Stimulated activated CD8-positive, alpha-beta memory T cell treated with anti-CD3 and anti-CD28 coated beads, Interleukin-4, amount 100 ng/mL, for 24 hours (primary cell): ENCODE measurements at places on chromosomes 2 and 18.

DNA sequence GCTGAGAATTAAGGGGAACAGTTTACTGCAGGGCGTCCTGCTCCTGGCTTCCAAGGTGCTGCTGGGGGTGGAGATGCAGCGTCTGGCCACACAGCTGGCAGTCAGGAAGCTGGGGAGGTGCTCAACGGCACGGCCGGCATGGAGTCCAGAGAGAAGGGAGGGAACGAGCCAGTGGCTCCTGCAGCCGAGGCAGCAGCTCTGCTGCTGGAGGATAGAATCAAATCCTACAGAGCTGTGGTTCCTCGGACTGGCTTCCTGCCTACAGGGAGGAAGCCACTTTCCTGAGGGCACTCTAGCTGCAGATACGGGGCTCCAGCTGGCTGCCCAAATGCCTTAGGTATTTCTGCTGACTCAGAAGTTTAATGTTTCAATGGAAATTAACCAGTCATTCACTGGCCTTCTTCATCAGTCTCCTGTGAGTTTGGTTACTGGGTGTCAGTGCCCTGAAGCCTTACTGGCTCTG lies 266.3 kb downstream of the TWIST2 start:
- no peak for DNase-seq

GRCh38 chr2:136495636-136496035 lies 269.7 kb upstream of the THSD7B start:
- DNase-seq, result no peak

DNA sequence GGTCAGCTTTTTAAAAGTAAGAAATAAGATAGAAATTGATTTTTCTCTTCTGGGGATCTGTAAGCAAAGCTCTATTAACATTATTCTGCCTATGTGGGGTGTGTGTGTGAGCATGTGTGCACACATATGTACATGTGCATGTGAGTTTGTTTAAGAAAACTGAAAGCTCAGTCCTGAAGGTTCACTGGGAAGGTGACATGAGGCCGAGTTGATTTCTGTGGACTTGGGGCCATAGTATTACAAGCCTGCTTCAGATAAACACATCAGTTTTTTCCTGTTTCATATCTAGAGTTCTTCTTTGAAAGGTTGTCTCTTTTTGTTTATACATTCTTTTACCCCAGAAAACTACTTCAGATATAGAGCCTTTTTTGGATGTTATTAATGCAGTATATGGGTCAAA lies 83.4 kb downstream of the SERPINB8 start:
- DNase-seq, result no peak

- DNase-seq, result no peak
Observed at GRCh38 chr18:24585996-24586566, 125.6 kb downstream of the HRH4 start.

- no peak for DNase-seq
Observed at GRCh38 chr2:119455066-119455718, 23.5 kb downstream of the TMEM37 start.

GRCh38 chr18:61608316-61608715 lies 275.1 kb downstream of the CDH20 start:
- no peak for DNase-seq

DNA sequence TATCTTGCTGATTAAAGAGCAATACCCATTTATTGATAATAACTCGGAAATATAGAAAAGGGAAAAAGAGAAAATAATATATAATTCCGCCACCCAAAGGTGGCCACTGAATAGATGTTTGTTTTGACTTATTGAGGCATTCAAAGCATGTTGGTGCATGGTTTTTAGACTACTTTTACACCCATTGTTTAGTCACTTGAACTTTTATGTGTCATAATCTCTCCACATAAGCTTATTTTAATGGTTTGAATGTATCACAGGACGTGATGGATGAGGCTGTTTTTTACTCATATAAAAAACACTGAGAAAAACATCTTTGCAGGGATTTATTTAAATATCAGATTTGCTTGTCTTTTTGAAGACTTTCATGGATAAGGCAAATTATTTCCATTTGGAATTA lies 120.4 kb downstream of the ACKR3 start:
- no peak for DNase-seq

DNA sequence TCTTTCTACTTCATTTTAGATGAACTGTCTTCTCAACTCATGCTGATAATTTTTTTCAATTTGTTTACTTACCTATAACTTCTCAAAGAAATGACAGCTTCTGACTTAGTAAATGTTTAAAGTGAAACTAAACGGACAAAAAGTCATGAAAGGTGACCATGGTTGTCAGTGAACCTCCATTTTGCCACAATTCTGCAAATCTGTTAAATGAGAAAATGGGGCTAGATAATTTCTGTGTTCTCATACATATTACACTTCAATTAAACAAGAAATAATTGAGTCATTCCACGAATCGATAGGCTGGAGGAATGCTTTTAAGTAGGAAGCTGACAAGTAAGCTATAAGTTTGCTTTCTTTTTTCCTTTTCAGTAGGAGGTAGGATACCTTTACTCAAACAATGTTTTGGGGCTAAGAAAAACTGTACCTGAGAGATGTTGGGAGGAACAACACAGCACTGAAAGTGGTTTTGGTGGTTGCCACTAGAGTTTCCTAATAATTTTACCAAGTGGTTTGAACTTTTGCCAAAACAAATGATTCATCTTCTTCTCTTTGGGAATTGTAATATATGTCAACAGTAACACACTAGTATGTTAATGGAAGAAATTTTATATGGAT lies 17.1 kb downstream of the DYNAP start:
- DNase-seq, result no peak

GRCh38 chr18:75837316-75837715 lies 409.8 kb upstream of the SMIM21 start:
- no peak for DNase-seq

GRCh38 chr2:158232476-158232875 lies 130.8 kb downstream of the UPP2 start:
- DNase-seq, result no peak

- DNase-seq, result peak; percentile 10
Observed at GRCh38 chr18:5057386-5058348, 139.4 kb downstream of the AKAIN1 start.

DNA sequence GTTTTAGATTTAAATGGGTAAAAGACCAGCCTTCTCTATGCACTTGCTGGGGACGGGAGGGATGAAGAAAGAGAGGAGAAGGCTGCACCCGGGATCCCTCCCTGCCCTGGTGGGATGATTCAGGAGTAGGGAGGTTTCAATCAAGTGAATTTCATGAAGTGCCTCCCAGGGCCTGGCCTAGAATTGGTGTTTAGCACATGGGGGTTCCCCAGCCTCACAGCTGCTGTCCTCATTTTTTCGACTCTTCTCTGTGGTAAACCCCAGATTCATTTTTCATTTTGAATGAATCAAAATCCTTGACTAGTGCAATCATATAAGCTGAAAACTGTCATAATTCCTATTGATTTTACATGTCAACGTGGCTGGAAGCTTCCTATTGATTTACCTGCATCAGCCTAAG lies 81.1 kb downstream of the LPIN1 start:
- no peak for DNase-seq

GRCh38 chr2:26740890-26741302 lies 23.2 kb upstream of the SLC35F6 start:
- DNase-seq, result peak; percentile 18

GRCh38 chr2:45823723-45824206 lies 172.3 kb downstream of the PRKCE start:
- no peak for DNase-seq

GRCh38 chr2:178279142-178279541 lies 84.8 kb downstream of the OSBPL6 start:
- no peak for DNase-seq

- no peak for DNase-seq
Observed at GRCh38 chr2:67898595-67898994, 164.2 kb downstream of the C1D start.

GRCh38 chr2:134119117-134119712 lies 134.7 kb upstream of the MGAT5 start:
- DNase-seq, result no peak

DNA sequence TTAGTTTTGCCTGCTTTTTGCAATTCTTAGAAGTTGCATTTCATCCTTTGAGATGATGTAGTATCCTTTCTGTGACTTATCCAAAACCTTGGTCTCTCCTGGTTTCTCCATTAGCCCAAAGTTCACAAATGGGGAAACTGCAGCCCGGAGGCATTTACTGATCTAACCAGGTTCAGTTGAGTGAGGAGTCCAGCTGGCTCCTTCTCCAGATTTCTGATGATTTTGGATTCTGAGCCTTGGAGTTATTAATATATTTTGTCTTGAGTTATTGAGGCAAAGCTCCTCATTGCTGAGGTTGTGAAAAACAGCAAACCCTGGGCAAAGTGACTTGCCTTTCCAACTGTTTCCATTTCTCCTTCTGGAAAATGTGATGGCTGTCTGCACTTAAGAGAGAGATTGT lies 1.7 kb downstream of the SLC1A4 start:
- DNase-seq, result no peak

DNA sequence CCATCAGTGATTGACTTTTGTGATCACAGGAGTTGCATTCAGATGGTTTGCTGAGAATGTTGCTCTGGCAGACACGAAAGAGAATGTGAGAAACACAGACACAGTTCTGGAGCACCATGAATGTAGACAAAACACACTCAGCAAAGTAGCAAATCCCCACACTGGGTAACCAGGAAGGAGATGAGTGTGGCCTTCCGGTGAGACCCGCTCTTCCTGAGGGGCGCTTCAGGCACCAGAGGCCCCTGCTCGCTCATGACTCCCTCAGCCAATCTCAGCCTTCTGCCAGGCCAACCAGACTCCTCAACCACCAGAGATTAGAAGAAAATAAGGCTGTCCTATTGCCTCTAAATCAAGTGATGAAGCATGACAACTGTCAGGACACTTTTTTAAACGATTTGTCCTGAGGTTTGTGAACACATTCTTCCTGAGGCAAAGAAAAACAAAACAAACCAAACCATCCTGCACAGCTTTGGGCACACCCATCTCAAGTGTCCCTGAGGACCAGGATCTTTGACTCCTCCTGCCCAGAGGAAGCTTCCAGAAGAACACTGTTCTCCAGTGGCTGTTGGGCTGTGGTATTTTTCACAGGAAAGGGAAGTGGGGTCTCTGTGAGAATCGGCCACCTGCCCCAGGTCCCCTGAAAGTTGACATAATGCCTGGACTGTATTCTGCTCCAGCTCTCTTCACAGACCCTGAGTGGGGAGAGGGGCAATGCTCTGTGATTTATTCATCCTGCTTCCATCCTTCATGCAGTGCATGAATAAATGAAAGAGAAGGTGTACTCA lies 152.8 kb downstream of the BCL11A start:
- no peak for DNase-seq

DNA sequence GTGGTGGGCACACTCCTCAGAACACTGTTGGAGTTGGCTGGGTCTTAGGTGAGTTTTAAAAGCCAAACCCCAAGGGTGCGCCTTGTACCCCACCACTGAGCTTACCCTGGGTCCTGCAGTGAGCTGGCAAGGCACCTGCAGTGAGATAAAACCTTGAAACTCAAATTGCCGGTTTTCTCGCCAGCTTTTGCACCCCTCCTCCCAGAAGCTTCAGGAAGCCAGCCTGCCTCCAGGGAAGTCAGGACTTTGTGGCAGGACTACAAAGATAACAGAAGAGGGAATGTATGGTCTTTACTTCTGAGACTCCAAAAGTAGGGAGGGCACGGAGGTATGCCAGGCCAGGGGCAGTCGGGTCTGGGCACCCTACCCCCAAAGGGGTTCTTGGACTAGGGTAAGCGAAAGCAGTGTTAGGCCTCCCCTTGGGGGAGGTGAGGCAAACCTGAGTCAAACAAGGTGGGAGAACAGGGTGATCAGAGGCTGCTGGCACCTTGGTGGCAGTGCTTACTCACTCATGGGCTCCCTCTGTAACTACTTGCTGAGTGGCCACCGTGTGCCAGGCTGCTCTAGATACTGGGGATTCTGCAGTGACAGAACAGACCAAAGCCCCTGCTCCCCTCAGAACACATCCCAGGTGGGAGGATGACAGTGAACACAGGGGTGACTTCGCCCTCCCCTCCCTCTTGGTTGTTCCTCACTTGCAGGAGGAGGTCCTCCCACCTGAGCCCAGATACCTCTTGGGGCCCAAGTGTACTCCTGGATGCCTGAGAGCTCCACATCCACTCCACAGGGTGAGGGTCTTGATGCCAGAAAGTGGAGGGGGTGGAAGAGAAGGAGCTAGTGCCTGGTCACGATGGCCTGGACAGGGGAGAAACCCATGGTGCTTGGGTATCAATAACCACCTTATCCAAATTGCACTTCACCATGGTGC lies 69.3 kb upstream of the RGPD5 start:
- no peak for DNase-seq

- DNase-seq, result no peak
Observed at GRCh38 chr2:68907232-68907919, 36.2 kb upstream of the BMP10 start.

DNA sequence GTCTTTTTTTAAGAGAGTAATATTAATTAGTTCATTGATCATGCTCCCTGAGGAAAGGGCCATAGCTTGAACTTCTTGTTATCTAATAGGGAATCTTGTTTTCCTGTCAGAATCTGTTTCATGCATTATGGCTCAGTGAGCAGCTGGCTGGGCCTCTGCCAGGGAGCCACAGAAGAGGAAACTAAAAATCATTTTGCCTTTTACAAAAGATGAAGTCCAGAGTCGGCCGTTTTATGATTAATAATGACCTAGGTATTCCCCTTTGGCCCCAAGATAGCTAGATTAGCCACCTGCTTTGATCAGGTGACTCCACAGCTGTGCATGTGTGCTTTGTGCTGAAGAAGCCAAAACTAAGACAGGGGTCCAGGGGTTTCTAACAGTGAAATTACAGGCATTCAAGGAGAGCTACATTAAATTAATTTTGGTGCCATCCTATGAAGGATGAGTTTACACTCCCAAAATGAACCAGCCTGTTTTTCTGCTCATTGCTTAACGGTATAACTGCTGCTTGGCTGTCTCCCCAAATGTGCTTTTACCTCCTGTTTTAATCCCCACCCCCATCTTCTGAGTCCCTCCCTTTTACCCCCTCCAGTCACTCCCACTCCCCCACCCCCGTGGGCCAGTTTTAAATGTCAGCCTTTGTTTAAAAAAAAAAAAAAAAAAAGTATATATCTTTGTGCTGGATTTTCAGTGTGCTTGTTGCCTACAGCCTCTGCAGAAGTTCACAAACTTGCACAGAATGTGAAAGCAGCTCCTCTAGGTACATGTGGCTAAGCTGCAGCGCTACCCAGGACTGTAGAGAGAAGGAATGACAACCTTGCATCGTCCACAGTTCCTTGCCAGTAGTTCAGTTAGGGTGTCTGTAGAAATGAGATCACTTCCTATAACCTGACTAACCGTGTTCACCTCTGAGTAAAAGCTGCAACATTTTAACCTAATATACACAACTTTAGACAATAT lies 93.1 kb downstream of the CABLES1 start:
- no peak for DNase-seq

DNA sequence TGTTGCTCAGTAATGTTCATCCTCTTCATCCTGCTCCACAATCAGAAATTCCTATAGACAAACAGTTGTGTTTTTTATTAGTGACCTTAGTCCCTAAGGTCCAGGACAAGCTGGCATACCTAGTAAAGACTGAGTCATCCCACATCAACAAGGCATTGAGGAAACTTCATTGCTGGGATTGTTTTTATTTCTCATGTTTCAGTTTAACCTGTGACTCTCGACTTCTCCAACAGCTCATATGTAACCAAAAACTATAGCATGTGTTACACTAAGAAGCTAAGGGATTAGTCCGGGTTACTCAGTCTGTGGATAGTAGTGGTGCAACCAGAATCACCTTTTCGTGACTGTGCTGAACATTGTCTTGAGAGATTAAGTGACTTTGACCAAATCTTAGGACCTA lies 292.1 kb downstream of the RDH14 start:
- no peak for DNase-seq

- DNase-seq, result no peak
Observed at GRCh38 chr18:35091841-35092240, 50.6 kb downstream of the MAPRE2 start.

- no peak for DNase-seq
Observed at GRCh38 chr2:203583084-203583695, 48.1 kb upstream of the RAPH1 start.
